Gastrocnemius medialis (tissue), 4 donors: ENCODE measurements at places on chromosomes 2 and 18. TPM values are rescaled to one million over a fixed set of nuclear protein-coding genes. Genes with fewer than 3 reads are reported as not detected.

DNA sequence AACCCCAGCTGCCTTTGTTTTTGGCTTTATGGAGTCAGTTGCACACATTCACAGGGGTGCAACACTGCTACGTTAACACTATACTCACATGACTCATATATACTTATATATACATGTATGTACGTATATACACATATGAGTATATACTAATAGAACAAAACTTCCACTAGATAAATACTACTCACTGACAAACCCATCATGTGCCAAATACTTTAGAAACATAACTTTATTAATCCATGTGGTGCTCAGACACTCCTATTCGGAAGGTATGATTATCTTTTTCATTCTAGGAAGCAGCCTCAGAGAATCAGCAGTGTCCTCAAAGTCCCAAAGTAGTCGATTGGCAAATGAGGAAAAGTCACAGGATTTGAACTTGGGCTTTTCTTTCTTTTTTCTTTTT is 7.9 kb downstream of the PMAIP1 start:
- H3K27me3 ChIP-seq, result peaks cover 5% of the 10 kb centered on the region
- no peaks in the 10 kb centered on the region for H3K36me3 ChIP-seq
- DNase-seq, result no peak
- H3K4me1 ChIP-seq, result peaks cover 5% of the 10 kb centered on the region
- H3K27ac ChIP-seq, result no peak overlapping the region

ANKRD30B gene
- not detected for total RNA-seq

PDE1A gene
- total RNA-seq, result 3.8 TPM

DNA sequence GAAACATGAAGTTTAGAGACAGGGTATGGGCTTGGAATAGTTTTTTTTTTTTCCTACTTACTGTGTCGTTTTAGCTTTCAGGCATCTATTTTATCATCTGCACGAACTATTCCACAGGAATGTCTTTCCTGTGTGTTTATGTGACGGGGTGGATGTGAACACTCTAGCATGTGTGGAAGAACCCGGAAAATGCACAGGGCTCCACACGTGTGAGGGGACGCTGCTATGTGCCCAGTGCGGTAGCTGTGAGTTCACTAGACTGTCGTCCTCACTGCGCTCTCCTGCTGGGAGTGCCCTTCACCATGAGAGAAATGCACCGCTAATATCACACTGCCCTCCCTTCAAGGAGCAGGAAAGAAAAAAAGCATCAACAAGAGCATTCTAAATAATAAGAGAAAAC is 250.8 kb upstream of the PXDN start:
- no peak overlapping the region for H3K4me3 ChIP-seq
- DNase-seq, result no peak
- H3K27me3 ChIP-seq, result no peaks in the 10 kb centered on the region
- H3K4me1 ChIP-seq, result no peaks in the 10 kb centered on the region

GRCh38 chr2:102588213-102588939 is 31.0 kb upstream of the SLC9A2 start:
- H3K4me3 ChIP-seq, result no peak overlapping the region
- no peak overlapping the region for H3K27ac ChIP-seq
- no peaks in the 10 kb centered on the region for H3K27me3 ChIP-seq
- H3K4me1 ChIP-seq, result no peaks in the 10 kb centered on the region

DNA sequence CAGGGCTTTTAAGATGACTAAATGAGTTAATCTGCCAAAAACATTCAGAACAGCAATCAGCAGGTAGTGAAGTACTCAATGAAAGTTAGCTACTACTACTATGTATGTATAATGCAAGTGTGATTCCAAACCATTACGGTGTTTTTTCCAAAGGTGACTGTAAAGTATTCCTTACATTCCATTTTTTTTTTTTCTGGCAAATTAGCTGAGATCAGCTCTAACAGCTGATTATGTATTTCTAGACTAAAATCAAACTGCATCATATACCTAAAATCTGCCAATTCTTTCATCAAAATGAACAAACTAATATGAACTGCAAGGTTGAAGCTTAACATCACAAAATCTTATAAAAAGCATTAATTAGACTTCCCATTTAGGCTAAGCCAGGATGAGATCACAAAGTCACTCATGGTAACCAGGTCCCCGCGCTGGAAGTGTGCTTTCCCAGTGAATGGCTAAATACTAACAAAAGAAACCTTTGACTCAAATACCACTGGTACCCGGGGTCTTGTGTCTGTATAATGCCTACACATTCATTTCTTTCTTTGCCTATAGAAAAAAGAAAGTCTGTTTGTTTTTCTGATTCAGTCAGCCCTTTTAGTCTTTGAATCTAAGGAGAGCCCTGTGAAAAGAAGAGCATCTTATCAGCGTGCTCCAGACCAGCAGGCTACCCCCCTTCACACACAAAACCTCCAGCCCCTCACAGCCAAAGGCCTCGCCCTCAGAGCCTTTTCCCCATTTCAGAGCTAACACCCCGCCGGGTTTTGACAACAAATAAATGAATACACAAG is 88.3 kb downstream of the RBMS1 start:
- no peaks in the 10 kb centered on the region for H3K27me3 ChIP-seq
- no peaks in the 10 kb centered on the region for H3K36me3 ChIP-seq
- DNase-seq, result no peak

DNA sequence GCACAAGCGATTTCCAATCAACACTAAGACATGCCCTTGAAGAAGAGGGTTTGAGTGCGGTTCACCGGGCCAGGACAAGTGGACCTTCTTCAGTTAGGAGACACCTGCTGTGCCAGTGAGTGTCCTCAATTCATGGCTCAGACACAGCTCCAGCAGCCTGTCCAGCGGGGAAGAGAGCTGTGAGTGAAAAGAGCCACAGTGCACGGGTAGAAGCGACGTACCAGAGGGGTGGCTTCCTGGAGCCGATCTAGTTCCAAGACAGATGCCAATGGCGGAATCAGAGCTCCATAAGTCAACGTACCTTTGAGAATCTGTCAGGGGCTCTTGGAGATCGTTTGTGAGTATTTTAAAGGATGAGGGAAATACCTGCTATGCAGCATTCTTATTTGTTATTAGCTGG is 119.9 kb upstream of the SALL3 start:
- H3K27ac ChIP-seq, result no peak overlapping the region
- no peaks in the 10 kb centered on the region for H3K4me1 ChIP-seq
- H3K36me3 ChIP-seq, result no peaks in the 10 kb centered on the region
- no peak overlapping the region for H3K4me3 ChIP-seq
- H3K27me3 ChIP-seq, result peaks cover 2% of the 10 kb centered on the region

GRCh38 chr2:101815154-101815553 is 117.6 kb downstream of the MAP4K4 start:
- no peak for DNase-seq
- no peaks in the 10 kb centered on the region for H3K27me3 ChIP-seq
- H3K27ac ChIP-seq, result no peak overlapping the region
- no peak overlapping the region for H3K4me3 ChIP-seq
- H3K4me1 ChIP-seq, result peaks cover 55% of the 10 kb centered on the region

DNA sequence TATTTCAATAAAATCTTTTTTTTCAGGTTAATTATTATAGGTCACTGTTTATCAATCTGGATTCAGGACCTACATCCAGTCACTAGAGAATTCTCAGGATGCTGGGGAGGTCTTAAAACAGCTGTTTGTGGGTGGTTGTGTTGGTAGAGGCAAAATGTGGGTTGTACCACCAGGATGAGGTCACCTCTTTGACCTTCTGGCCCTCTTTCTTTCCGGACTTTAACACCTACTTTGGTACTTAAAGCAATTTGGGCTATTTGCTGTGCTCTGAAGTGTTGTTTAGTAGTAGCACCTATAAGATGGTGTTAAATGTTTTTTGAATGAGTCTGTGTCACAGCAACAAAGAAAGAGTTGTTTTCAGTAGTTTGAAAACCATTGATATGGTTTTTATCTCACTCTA is 14.6 kb downstream of the EML4 start:
- no peaks in the 10 kb centered on the region for H3K4me1 ChIP-seq
- H3K4me3 ChIP-seq, result no peak overlapping the region
- no peaks in the 10 kb centered on the region for H3K27me3 ChIP-seq
- no peaks in the 10 kb centered on the region for H3K36me3 ChIP-seq

DNA sequence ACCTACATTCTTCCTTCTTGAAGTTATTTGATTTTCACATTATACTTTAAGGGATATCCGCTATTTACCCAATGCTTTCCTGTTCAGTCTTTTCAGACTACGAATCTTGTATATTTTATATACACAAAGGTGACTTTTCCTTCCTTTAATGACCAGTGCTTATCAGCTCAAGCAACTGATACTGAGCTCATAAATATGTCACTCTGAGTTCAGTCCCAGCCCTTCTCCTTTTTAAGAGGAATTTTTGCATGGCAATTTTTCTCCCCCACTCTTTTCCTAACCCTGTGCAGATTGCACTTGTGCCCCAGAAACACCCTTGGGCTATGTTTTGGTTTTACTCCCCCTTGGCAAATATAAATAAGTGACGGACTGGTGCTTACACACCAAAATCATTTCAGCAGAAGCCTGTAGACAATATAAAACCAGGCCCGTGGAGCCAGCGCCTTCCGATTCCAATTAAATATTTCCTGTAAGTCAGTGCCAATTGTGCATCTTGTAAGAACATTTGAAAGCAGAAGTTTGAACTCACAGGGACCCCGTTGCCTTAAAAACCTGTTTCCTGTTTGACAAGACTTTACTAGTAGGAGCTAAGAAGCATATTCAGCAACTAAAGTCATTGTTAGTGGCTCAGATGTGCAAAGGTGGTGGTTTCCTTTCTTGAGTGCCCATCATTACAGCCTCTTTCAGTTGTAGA is 66.3 kb upstream of the GATA6 start:
- H3K4me1 ChIP-seq, result no peaks in the 10 kb centered on the region
- no peak overlapping the region for H3K4me3 ChIP-seq
- no peaks in the 10 kb centered on the region for H3K27me3 ChIP-seq
- H3K27ac ChIP-seq, result no peak overlapping the region

- DNase-seq, result no peak
- H3K27me3 ChIP-seq, result peaks cover 4% of the 10 kb centered on the region
- peak overlapping the region; percentile 59 for H3K4me3 ChIP-seq
- H3K36me3 ChIP-seq, result no peaks in the 10 kb centered on the region
Measured at GRCh38 chr18:6413579-6414117, 1.1 kb downstream of the L3MBTL4 start.

DNA sequence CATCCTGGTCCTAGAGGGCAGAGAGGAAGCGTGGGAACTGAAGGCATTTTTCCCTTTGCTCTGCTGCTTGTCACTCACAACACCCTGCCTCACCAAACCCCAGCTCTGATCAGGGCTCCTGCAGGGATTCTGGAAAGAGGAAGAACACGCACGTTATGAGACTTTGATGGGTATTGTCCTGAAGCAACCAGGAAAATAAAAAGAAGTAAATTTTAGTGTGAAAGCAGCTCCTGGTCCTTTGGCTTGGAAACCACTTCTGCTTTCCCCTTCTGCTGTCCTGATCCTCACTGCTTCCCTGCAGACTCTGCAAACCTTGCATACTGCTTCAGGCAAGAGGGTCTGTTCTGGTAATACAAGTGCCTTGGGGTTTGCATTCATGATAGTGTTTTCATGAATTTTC is 164.1 kb downstream of the SLC8A1 start:
- no peaks in the 10 kb centered on the region for H3K36me3 ChIP-seq
- H3K27me3 ChIP-seq, result no peaks in the 10 kb centered on the region
- no peak overlapping the region for H3K4me3 ChIP-seq
- H3K27ac ChIP-seq, result no peak overlapping the region
- DNase-seq, result no peak

GRCh38 chr2:147384659-147385058 is 460.2 kb upstream of the ACVR2A start:
- H3K4me1 ChIP-seq, result no peaks in the 10 kb centered on the region
- H3K27me3 ChIP-seq, result no peaks in the 10 kb centered on the region
- H3K27ac ChIP-seq, result no peak overlapping the region
- no peak overlapping the region for H3K4me3 ChIP-seq
- DNase-seq, result no peak
- no peaks in the 10 kb centered on the region for H3K36me3 ChIP-seq

DNA sequence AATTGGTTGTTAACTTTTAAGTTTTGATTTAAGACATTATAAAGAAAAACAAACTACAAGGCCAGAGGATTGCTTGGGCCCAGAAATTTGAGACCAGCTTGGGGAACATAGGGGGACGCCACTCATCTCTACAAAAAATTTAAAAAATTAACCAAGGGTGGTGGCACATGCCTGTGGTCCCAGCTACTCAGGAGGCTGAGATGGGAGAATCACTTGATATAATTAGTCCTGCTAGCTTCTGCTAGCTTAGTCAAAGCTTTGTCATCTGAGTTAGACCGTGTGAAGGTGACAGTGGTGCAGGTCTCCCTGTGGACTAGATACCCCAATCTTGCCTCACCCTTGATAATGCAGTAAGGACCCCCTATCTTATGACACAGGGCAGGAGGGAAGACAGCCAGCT is 6.0 kb upstream of the ZNF396 start:
- no peak for DNase-seq
- no peak overlapping the region for H3K4me3 ChIP-seq
- no peaks in the 10 kb centered on the region for H3K4me1 ChIP-seq
- H3K36me3 ChIP-seq, result no peaks in the 10 kb centered on the region
- peaks cover 4% of the 10 kb centered on the region for H3K27me3 ChIP-seq

DNA sequence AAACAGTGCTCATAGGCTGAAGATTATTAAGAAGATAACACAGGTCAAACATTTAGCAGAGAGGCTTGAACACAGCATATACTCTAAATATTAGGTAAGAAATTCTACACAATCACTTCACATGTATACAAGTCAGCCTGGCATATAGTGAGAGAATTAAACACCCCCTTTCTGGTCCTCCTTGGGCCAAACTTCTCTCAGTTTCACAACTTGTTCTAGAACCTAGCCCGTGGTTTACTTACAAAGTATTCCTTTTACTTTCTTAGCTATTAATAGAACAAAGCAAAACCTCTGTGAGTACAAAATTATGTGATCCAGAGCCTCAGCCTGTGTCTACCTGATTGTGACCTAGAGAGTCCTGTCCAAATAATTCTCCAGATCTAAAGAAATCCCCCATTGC is 562.8 kb downstream of the TNS1 start:
- H3K36me3 ChIP-seq, result no peaks in the 10 kb centered on the region
- no peak overlapping the region for H3K27ac ChIP-seq
- no peaks in the 10 kb centered on the region for H3K27me3 ChIP-seq
- no peak overlapping the region for H3K4me3 ChIP-seq
- peaks cover 19% of the 10 kb centered on the region for H3K4me1 ChIP-seq

GPBAR1 gene
- 0.93 TPM for total RNA-seq

TNS1 gene
- 465 TPM for total RNA-seq

GRCh38 chr2:74682501-74682900 is 28.5 kb downstream of the SEMA4F start:
- H3K4me3 ChIP-seq, result no peak overlapping the region
- no peaks in the 10 kb centered on the region for H3K4me1 ChIP-seq
- no peak overlapping the region for H3K27ac ChIP-seq
- no peak for DNase-seq

AFTPH gene
- 18.1 TPM for total RNA-seq

CFC1 gene
- not detected for total RNA-seq
